ENCODE measurements at places on chromosomes 5 and 9.

DNA sequence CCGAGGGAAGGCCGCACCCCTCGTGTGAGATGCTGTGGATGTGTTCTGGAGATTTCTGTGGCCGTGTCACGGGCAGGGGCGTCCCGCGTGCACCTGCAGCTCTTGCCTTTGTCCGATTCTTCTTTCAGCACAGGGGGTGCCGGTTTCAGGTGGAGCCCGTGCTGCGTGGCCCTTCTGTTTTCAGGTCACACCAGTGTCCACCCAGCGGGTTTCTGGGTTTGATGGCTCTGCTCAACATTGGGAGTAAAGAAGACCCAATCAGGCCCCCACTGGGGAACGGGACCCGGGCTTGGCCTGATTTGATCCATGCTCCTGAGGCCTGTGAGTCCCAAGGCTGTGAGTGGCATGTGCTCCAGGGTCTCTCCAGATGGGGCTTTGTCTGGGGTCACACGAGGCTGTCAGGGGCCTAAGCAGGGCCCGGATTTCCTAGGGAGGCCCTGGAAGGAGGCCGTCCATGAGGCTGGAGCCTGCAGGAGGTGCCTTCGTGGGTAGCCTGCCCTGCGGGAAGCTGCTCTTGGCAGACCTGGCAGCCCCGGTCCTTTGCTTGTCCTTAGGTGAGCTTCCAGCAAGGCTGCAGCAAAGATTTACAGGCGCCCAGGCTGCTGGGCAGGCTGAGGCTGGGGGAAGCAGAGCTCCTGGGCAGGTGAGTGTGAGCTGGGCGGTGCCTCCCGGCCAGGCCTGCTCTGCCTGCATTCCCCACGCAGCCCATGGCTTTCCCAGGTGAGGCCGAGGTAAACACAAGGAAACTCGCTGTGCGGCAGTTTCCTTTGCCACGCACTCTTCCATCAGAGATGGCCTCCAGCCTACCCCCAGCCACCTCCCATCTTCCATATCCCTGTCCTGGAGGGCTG lies 12.8 kb downstream of the MRPL36 start:
- no peak for DNase-seq

GRCh38 chr9:7366121-7366520 lies 433.5 kb downstream of the DMAC1 start:
- DNase-seq: no peak

GRCh38 chr9:4297786-4298254 lies 2.0 kb downstream of the GLIS3 start:
- DNase-seq: no peak

- no peak for DNase-seq
These were observed 8.7 kb upstream of the CDKN2AIPNL start for GRCh38 chr5:134420343-134420742.

GRCh38 chr5:89668821-89669220 lies 740.7 kb downstream of the CETN3 start:
- DNase-seq: no peak

GRCh38 chr9:2291980-2292704 lies 277.0 kb downstream of the SMARCA2 start:
- peak; percentile 99 for DNase-seq

DNA sequence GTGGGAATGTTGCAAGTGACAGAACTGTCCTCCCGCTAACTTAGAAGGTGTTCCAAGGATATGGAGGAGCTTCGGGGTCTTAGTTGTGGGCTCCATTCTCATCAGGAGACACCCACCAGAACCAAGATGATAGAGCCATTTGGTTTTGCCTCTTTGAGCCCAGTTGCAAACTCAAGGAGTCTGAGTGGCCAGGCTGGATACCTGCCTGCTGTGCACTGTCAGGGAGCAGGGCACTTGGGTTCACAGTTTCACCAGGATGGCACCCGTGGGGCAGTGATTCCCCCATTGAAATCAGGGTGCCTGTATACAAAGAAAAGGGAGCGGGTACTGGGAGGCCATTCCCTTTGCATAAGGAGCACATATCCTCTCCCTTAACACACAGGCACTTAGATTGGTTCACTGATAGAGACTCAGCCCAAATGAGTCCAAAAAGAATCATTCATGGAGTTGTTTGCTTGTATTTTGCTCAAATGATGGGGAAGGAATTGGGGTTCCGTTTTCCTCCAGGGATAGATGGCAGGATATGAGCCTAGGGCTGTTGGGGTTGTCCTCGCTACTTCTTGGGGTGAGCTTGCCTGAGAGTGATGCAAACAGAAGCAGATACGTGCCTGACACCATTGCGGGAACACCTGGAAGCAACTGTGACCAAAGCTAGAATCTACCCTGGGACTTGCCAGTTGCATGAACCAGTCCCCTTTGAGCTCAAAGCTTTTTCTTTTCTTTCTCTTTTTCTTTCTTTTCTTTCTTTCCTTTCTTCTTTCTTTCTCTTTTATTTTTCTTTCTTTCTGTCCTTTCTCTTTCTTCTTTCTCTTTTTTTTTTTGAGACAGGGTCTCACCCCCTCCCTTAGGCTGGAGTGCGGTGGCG lies 1.3 kb upstream of the PRR7 start:
- no peak for DNase-seq

DNA sequence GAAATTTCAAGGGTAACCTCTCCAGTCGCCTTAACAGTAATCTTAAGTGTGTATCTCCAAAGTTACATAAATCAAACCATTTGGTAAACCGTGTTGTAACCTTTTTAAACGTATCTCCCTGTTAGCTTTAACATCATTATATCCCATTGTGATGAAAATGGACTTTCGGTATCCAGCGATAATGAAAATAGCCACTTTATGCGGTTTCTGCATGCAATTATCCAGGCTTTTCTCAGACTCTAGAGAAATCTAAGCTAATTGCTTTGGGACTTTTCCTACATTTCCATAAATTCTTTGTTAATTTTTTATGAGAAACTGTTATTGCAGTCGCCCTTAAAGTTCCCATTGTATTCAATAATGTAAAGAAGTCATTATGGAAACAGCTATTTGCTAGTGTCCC lies 170.7 kb downstream of the ZNF608 start:
- DNase-seq: no peak

DNA sequence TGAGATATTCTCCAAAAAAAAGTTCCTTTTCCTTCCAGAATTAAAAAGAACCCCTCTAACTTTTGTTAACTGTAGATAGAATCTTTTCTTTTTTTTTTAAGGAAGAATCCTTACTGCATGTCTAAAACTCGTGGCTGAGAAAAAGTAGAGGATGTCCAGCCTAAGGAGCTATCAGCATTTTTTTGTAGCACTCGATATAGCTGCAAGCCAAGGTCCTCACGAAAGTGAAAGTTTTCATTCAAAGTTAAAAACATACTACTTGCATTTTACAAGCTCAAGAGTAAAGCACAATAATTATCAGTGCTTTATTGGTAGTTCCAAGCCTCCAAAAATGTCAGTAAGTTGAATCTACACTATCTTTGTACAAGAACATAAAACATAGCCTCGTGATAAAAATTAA lies 28.7 kb upstream of the ZSWIM6 start:
- DNase-seq: no peak

GRCh38 chr9:131888923-131889322 lies 149.0 kb upstream of the RAPGEF1 start:
- no peak for DNase-seq

DNA sequence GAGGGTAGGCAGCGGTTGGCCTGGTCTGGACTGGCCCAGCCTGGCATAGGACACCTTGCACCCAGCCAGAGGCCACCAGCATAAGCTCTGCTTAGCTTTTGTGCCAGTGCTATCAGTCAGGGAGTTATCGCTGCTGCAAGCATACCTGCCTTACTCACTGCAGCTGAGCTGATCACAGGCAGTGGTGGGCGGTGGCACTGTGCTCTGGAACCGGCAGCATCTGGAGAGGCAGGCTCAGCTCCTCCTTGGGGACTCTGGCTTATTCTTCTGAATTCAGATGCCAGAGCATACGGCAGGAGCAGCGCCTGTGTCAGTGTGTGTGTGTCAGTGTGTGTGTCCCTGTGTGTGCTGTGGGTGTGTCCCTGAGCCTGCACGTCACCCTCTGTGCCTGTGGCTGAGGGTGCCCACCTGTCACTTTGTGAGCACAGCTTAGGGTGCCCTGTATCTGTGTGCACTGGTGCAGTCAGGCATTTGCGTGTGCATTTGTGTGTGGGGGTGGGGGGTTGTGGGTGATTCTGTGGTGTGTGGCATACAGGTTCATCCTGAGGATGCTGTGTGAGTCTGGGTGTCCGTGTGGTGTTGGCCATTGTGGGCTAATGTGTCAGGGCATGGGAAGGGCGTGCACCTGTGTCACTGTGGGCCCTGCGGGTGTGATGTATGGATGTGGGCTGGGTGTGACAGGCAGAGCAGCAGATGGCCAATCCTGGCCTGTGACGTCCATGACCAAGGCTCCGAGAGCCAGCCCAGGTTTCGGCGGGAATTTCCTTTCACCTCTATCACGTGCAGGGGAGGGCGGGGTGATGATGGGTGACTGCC lies 23.5 kb downstream of the LMX1B start:
- DNase-seq: no peak

DNA sequence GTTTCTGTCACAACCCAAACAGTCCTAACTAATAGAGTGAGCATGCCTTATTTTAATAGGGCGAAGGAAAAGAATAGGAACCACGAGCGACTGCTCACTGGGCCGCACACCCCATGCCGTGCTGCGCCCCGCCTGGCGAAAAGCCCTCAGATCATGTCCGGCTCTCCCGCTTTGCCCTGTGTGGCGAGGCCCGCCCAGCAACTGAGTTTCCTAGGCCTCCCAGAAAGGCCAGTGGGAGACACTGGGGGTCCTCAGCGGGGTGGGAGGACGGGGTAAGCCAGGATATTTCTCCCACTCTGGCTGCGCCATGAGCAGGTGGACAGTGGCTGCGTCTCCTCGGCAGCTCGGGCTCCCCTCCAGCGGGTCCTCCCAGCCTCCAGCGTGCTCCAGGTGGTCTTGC lies 138.0 kb downstream of the GAPVD1 start:
- no peak for DNase-seq

DNA sequence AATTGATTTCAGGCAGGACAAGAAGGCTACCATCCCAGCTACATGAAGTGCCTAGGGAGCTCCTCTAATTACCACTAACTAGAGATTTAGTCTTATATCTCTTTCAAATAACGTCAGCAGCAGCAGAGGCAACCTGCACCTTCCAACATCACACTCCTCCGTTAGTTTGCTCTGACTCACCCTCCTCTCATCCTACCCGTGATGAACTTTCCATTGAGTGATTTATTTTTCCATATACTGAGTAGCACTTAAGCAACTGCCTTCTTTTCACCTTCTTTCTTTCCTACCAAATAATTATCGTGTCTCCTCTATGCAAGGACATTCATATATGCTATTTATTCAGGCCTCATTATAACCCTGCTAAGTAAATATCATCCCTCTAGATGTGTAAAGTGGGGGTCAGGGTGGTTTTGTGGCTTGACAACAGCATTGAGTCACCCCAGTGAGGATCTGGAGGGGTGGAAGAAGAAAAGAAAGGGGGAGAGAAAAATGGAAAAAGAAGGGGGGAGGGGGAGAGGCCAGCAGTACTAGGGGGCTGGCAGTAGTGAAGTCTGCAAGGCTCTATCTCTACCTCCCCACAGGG lies 64.6 kb upstream of the CAST start:
- DNase-seq: no peak

DNA sequence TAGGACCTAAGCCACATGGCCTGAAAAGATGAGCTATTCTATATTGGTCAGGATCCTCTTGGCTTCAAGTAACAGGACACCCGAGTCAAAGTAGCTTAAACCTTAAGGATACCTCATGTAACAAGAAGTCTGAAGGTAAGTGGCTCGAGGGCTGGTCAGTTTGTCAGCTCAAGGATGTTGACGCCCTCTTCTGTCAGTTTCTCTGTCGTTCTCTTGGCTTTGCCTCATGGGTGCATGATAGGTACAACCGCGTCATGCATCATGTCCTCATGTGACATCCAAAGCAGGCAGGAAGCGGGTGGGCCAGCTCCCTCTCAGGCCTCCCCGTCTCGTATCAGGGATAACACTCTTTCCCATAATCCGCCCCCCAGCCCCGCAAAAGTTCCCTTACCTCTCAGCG lies 22.1 kb upstream of the TCERG1 start:
- no peak for DNase-seq

DNA sequence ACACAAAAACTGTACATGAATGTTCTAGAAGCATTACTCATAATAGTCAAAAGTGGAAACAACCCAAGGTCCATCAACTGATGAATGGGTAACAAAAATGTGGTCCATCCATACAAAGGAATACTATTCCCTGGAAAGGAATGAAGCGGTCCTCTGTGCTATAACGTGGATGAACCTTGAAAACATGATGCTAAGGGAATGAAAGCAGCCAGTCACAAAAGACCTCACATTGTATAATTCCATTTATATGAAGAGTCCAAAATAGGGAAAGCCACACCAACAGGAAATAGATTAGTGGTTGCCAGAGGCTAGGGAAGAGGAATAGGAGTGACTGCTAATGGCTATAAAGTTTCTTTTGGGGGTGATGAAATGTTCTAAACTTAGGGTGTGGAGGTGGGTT lies 22.7 kb upstream of the BARHL1 start:
- DNase-seq: no peak

DNA sequence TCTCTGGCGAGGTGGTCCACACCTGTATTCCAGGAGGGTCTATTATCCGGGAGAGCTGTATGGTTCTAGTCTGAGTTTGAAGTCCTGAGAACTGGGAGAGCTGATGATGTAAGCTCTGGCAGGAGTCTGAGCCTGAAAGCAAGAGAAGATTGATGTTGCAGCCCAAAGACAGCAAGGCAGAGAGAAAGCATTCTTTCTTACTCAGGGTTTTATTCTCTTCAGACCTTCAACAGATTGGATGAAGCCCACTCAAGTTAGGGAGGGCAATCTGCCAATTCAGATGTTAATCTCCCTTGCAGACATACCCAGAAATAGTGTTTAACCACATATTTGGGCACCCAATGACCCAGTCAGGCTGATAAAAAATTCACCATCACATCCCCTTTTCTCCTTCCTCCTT lies 159.1 kb downstream of the CCDC171 start:
- no peak for DNase-seq

- no peak for DNase-seq
These were observed 26.5 kb downstream of the PPP2R2B start for GRCh38 chr5:146852089-146852488.

GRCh38 chr5:133698646-133699526 lies 86.5 kb upstream of the FSTL4 start:
- DNase-seq: no peak

GRCh38 chr9:649128-650074 lies 192.1 kb upstream of the DMRT1 start:
- DNase-seq: no peak

- no peak for DNase-seq
These were observed 118.3 kb downstream of the SLC1A3 start for GRCh38 chr5:36724467-36725332.

GRCh38 chr5:10747678-10748622 lies 13.1 kb downstream of the DAP start:
- no peak for DNase-seq

GRCh38 chr9:101176384-101176783 lies 147.9 kb downstream of the PLPPR1 start:
- no peak for DNase-seq

GRCh38 chr5:177540438-177540837 lies 13.9 kb downstream of the FAM193B start:
- no peak for DNase-seq

DNA sequence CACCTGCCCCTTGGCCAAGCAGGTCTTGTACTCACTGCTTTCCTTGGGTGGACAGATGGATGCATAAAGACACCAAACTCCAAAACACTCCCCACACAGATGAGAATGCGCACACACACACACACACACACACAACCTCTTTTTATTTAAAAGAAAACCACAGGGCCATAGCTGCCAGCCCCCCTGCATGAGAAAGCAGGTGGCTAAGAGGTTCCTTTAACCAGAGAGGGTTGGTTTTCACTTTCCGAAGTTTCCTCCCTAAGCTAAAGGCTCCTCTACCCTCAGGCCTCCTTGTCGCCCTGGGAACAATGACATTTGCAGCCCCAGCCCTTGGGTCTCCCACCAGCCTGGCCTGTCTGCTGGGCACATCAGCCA lies 11.1 kb downstream of the NR5A1 start:
- no peak for DNase-seq
